ENCODE measurements at places on chromosomes 5 and 9.

GRCh38 chr5:10563945-10564837, at the start of gene ANKRD33B:
ANKRD33B (plus strand) TSS chr5:10564070; CDS start chr5:10564468, 398 bp downstream.
- DNase-seq, result no peak

- no peak for DNase-seq
Observed at GRCh38 chr5:112210430-112211005, 208.6 kb downstream of the EPB41L4A start.

DNA sequence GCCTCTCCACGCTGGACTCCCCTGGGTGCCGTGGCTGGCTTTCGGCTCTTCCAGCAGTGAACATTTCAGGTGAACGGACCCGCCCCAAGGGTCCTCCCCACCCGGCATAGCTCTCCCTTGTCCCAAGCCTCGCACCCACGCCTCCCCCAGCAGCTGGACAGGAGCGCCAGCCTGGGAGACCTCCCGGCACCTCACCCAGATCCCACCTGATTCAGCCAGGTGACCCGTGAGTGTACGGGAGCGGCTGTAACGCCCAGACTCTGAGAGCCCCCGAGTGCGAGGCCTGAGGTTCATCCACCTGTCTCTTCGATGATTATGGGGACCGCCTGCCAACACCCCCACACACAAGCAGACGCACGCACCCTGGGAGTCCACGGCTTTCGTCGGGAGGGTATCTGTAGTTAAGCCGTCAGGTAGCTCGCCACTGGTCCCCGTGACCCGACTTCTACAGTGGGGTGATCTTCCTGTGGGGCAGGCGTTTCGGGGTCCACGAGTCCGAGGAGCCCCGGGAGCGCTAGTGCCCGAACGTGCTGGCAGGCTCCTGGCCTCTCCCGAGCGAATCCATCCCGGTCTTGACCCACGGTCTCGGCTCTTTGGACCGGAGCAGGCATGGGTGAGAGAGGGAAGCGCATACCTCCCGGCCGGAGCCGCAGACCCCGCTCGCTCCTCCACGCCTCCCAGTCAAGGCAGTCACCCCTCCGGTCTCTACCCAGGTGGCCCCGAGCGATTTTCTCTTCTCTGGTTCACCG, 14.9 kb downstream of the TRIM7 start:
- no peak for DNase-seq

DNA sequence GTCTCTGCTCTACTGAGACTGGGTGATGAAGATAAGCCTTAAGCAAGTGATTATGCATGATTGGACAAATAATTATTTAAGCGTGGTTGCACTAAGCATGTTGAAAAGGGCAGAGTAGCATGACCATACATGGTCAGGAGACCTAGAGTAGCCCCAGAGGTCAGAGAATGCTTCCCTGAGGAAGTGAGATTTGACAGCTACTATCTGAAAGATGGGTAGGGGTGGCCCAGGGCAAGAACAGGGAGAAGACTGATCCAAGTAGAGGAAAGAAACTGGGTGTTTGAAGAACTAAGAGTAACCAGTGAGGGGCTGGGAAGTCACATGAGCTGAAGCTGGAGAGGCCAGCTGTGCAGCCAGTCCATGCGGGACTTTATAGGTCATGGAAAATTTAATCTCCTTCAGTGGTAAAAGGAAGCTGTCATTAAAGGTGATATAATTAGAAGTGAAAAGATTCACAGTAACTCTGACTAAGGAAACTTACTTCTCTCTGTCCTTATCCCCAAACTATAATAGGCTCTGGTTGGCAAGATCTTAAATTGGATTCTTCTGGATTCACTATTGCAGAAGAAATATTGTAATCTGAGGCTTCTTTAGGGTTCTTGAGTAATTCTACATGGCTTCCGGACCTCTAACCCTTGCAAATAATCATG, 35.2 kb downstream of the YIPF5 start:
- no peak for DNase-seq

DNA sequence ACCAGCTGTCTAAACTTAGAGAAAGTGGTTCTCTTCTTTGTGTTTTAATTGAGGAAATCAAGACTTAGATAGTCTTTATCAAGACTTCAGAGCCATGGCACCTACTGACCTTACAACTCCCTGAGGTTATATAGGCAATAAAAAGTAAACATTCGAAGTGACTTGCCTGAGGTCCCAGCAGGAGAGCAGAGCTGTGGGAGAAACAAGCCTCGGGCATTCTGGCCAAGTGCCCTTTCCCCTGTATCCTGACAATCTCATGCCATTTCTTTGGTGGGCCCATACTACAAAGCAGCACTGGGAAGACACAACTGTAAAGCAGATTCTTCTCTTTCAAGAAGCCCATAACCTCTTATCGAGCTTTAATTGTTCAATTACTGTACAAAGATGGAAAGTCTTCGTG, 23.1 kb downstream of the FREM1 start:
- no peak for DNase-seq

Data from NCI-H187 treated with DMSO at 0.1 percent for 48 hours (cell line).